A375 (cell line): ENCODE measurements at places on chromosomes 5 and 9. TPM values are rescaled to one million over a fixed set of nuclear protein-coding genes. Genes with fewer than 3 reads are reported as not detected.

Gene TEK
- 0.16 and 0.30 TPM in 2 replicates for total RNA-seq

Gene GABBR2
- not detected in 2 replicates for total RNA-seq

Gene MPDZ
- total RNA-seq = 27.2 and 38.3 TPM in 2 replicates

Gene SFXN1
- total RNA-seq = 100 and 101 TPM in 2 replicates

Gene NR3C1
- 26.0 and 31.4 TPM in 2 replicates for total RNA-seq
